Anterior cingulate cortex (tissue), 58 donors: ENCODE measurements at places on chromosomes 2 and 18.

GRCh38 chr2:62201307-62201706 lies 5.4 kb downstream of the B3GNT2 start:
- DNase-seq: no peak

DNA sequence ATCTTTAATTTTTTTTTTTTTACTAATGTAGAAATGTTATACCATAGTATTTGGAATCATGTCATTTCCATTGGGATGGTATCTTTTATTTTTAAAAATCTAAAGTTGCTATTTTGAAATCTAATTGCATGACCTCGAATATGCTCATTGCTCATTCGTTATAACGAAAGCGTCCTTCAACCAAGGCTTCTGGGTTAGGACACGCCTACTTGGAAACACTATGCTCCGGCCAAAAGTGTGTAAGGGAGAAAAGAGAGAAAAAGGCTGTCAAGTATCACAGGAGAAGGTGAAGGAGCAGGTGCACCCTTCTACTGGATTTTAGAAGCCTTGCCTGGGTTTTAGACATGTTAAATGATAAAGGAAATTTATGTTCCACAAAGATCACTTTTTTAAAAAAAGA lies 465.9 kb upstream of the ID2 start:
- DNase-seq: no peak

DNA sequence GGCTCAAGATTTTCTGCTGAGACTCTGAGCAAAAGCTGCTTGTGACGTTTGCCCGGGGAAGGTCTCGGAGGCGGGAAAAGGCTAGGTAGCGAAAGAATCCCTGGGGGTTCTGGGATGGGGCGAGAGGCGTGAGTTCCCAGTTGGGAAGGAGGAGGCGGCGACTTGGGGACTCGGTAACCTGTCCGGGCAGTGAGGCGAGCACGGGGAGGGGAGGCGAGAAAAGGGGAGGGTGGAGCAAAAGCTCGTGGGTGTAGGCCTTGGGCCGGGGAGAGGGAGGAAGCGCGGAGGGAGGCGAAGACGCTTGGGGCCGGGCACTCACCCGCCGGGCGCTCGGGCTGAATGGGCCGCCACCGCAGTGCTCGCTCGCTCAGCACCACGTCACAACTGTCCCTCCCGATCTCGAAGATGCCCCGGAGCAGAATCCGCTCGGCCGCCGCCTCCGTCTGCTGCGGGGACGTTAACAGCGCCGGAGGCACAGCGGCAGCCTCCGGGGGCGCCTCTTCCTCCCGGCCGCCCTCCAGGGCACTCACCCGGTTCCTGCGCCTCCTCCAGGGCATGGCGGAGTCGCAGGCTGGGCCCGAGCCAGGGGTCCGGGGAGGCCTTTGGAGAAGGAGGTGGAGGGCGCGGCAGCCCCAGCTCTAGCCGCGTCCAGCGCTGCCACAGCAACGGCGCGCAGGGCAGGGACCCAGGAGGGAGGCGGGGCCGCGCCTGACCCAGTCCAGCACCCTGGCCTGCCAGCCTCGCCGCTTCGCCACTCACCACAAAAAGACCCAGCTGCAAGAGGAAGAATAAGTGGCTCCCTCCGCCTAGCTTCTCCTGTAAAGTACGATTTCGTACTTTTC lies at the start of gene CERKL:
TSS of gene CERKL (minus strand) at position 656 of the 842 bp plus-strand sequence. CDS start at position 557, 99 bp downstream.
- no peak for DNase-seq

DNA sequence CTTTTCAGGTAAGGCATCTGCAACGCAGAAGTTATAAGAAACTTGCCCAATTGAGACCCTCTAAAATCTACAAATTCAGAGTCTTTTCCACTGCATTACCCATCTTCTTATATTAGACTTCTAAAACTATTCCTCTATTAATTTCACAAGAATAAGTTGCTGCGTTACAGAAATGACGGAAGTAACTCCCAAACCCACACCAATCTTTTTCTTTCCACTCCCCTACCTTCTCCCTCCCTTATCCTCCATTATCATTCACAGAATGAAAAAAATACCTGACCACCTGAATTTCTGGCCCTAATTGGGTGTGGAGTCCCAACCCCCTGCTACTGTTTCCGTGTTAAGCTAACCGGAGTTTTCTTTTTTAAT lies 689 bp downstream of the RPRD1A start:
- no peak for DNase-seq
